ENCODE measurements at places on chromosomes 2 and 18. TPM values are rescaled to one million over a fixed set of nuclear protein-coding genes. Genes with fewer than 3 reads are reported as not detected.

Gene LCLAT1
- 5.6 TPM for polyA plus RNA-seq

Gene BARD1
- 0.74 TPM for polyA plus RNA-seq

Gene ALPG
- not detected for polyA plus RNA-seq

Gene KCNG3
- 0.15 TPM for polyA plus RNA-seq

Gene ZSWIM2
- polyA plus RNA-seq: not detected

Gene PID1
- polyA plus RNA-seq: 2.9 TPM

Gene CPLX4
- polyA plus RNA-seq: 1.4 TPM

Gene SLC14A1
- polyA plus RNA-seq: not detected

Gene SERPINB3
- not detected for polyA plus RNA-seq

Gene TRIM54
- not detected for polyA plus RNA-seq

Measured in Purkinje cell (primary cell).